BE2C (cell line): ENCODE measurements at places on chromosomes 3 and 15.

GRCh38 chr3:45064512-45065372 is 38.6 kb downstream of the CLEC3B start:
- DNase-seq: no peak

- no peak for DNase-seq
Observed at GRCh38 chr15:36893276-36893675, 207.1 kb downstream of the MEIS2 start.

GRCh38 chr3:174331095-174331800 is 527.9 kb upstream of the NAALADL2 start:
- DNase-seq: no peak

DNA sequence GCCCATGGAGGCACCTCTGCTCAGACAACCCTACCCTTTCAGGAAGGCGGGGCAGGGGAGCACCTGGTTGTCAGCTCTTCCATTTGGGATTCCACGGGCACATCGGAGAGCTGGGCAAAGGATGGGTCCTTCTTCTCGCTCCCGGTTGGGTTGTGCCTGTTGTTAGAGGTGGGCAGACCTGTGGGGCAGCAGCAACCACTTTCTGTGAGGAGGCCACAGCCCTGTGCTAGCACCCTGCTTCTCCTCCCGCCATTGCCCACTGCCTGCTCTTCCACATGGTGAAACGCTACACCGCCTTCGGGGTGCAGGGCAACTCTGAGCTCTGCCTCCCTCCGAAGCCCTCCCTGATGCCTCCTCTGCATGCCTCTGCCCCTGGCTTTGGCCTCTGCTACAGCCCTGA is 7.0 kb upstream of the HHATL start:
- no peak for DNase-seq
